Heart right ventricle (tissue), 16 donors: ENCODE measurements at places on chromosomes 1 and 21. TPM values are rescaled to one million over a fixed set of nuclear protein-coding genes. Genes with fewer than 3 reads are reported as not detected.

DNA sequence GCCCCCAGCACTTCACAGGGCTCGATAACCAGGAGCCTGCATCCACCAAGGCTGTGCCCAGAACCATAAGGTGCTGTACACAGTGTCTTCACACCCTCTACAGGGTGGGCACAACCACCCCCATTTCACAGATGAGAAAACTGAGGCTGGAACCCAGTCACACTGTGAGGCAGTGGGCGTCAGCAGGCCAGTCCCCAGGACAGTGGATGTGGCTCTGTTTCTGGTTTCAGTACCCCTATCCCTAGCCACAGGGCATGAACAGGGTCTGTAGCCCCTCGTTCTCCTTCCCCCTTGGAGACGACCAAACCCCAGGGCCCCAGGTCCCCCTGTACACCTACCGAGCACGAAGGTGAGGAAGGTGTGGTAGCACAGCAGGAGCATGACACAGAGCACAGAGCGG lies 27.6 kb downstream of the TTC39A start:
- H3K27me3 ChIP-seq = no peaks in the 10 kb centered on the region
- no peaks in the 10 kb centered on the region for H3K36me3 ChIP-seq
- H3K4me3 ChIP-seq = no peak overlapping the region

Gene WNT4
- not detected for total RNA-seq

- H3K27me3 ChIP-seq = no peaks in the 10 kb centered on the region
- H3K27ac ChIP-seq = no peak overlapping the region
- H3K36me3 ChIP-seq = no peaks in the 10 kb centered on the region
- no peak for DNase-seq
- no peak overlapping the region for H3K4me3 ChIP-seq
Measured at GRCh38 chr1:213598263-213598662, 389.5 kb upstream of the PROX1 start.

- H3K36me3 ChIP-seq = no peaks in the 10 kb centered on the region
- no peak for DNase-seq
- H3K27ac ChIP-seq = no peak overlapping the region
- H3K4me1 ChIP-seq = no peaks in the 10 kb centered on the region
- H3K4me3 ChIP-seq = no peak overlapping the region
Measured at GRCh38 chr1:44619261-44619900, 54.9 kb downstream of the TMEM53 start.

Gene DEPDC1
- total RNA-seq = 0.20 TPM
